ENCODE measurements at places on chromosomes 1 and 21. TPM values are rescaled to one million over a fixed set of nuclear protein-coding genes. Genes with fewer than 3 reads are reported as not detected.

The ANKRD45 gene
- total RNA-seq = 0.29 TPM

The SAMSN1 gene
- 0.15 TPM for total RNA-seq

The TAF5L gene
- total RNA-seq = 14.4 TPM

The RASSF5 gene
- 2.8 TPM for total RNA-seq

The FAM72A gene
- total RNA-seq = 1.7 TPM

The DPT gene
- 1.8 TPM for total RNA-seq

The ICOSLG gene
- under 0.01 TPM for total RNA-seq

The ELAVL4 gene
- not detected for total RNA-seq

The LCE1C gene
- not detected for total RNA-seq

The TAS1R3 gene
- 0.50 TPM for total RNA-seq

The NPR1 gene
- total RNA-seq = 0.58 TPM

The NPPB gene
- total RNA-seq = not detected

The GSTM1 gene
- 0.15 TPM for total RNA-seq

The PTAFR gene
- total RNA-seq = 0.15 TPM

The SNIP1 gene
- total RNA-seq = 21.7 TPM

The CRYBG2 gene
- under 0.01 TPM for total RNA-seq

The CITED4 gene
- total RNA-seq = 2.5 TPM

The CDA gene
- total RNA-seq = 1.3 TPM

The CLCA4 gene
- total RNA-seq = not detected

The TOR1AIP1 gene
- 55.1 TPM for total RNA-seq

The FMN2 gene
- total RNA-seq = 13.8 TPM

The RGS4 gene
- 110 TPM for total RNA-seq

The HAO2 gene
- total RNA-seq = not detected

The PRDM16 gene
- 1.5 TPM for total RNA-seq

The CRP gene
- not detected for total RNA-seq

The PGBD5 gene
- total RNA-seq = 1.7 TPM

The HOOK1 gene
- total RNA-seq = under 0.01 TPM

The HRNR gene
- not detected for total RNA-seq

The S100A2 gene
- 3.3 TPM for total RNA-seq

The FALEC gene
- total RNA-seq = not detected

The C21orf58 gene
- total RNA-seq = 8.9 TPM

The CLEC20A gene
- total RNA-seq = not detected

The INPP5B gene
- total RNA-seq = 39.0 TPM

The LCE1A gene
- not detected for total RNA-seq

The ZNF684 gene
- 4.5 TPM for total RNA-seq

The PRAMEF18 gene
- total RNA-seq = not detected

The PGLYRP3 gene
- not detected for total RNA-seq

The AMPD1 gene
- total RNA-seq = not detected

The PPFIA4 gene
- 20.0 TPM for total RNA-seq

The TTC39A gene
- total RNA-seq = 1.5 TPM

The NFASC gene
- total RNA-seq = 19.1 TPM

The LAX1 gene
- not detected for total RNA-seq

The KRTAP12-3 gene
- total RNA-seq = not detected

The LCE6A gene
- total RNA-seq = not detected

The SPRR2A gene
- not detected for total RNA-seq

The ZNF593OS gene
- not detected for total RNA-seq

The STX12 gene
- total RNA-seq = 66.7 TPM

The UBAP2L gene
- total RNA-seq = 64.7 TPM

The PGLYRP4 gene
- not detected for total RNA-seq

The KCNK1 gene
- 7.4 TPM for total RNA-seq

Data from smooth muscle cell of trachea (primary cell).